Stimulated activated CD4-positive, alpha-beta T cell treated with anti-CD3 and anti-CD28 coated beads, Interleukin-1b, Interleukin-23, amount 100 ng/mL, for 24 hours (primary cell): ENCODE measurements at places on chromosomes 16 and 17.

DNA sequence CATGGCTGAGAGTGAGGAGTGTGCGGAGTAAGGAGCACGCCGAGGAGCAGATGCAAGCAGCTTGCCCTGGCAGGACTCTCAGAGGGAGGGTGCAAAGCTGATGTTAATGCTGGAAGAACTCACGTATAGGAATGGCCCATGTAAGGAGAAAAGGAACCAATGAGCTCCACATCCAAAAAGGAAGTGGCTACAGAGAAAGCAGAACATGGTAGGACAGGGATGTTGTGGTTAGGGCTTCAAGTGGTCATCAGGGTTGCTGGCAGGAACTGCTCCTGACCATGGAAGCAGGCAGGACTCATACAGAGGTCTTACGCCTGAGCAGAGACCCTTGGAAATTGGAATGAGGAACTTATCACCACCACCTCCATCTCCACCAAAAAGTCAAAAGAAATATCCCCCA, 5.2 kb downstream of the MYO1D start:
- DNase-seq, result no peak

GRCh38 chr16:53224951-53225533, 170.3 kb downstream of the CHD9 start:
- no peak for DNase-seq

DNA sequence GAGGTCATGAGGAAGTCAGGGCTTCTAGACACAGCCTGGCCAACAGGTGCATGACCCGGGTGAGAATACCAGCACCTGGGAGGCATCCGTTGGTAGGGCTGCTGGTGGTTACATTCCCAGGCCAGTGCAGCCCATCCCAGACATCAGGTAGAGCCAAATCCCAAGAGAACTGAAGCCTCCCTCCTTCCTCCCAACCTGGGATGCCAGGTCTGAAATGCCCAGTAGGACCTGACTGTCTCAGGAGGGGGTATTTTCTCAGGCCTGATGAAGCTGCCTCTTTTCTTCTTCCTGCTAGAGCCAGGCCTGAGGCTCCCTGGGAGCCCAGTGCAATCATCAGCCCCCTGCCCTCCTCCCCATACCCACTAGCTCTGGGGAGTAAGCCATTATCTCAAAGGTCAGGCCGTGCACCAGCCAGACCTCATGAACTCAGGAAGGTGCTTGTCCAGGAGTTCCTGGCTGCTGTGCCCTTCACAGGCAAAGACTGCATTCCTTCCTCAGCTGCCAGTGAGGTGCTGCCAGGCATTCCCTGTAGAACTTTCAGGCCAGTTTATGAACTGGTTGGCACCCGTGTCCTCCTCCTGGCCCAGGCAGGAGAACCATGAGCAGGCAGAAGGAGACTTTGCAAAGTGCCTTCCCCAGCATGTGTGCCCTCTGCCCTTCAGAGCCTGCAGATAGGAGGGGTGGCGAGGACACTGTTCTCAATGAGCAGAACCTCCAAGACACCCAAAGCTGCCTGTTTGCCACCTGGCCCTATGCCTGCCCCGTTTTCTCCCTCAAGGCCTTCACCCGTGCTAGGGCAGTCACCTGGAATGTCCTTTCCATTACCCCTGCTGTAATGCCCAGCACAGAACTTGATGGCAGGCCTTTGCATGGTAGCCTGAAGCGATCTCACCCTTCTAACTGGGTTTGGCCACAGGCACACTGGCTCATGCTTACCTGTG, 7.6 kb downstream of the TBX2 start:
- no peak for DNase-seq

DNA sequence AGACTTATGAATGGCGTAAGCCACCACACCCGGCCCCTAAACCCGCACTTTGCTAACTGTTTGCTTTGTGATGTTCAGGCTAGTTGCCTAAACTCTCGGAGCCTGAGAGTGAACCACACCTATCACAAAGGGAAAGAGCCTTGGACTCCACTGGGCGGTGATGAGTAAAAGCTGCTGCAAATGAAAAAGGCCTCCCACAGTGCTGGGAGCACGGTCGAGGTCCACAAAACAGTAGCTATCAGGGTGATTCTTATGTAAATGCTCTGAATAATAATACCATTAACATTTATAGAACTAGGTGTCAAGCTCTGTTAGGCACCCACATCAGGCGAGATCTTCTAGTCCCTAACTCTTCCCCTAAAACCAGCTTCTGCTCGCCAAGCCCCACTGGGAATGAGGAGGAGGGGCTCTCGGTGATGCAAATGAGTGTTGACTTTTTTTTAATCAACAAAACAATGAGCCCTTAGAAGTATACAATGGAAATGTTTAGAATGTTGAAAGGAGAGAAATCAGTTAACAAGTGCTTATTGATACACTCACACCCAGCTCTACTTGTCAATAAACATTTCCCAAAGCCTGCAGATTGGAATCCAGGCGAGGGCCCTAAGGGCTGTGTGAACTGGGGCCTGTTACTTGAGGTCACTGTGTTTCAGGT, 19.8 kb downstream of the FBRS start:
- DNase-seq, result no peak

- no peak for DNase-seq
Observed at GRCh38 chr16:4452674-4453073, 21.8 kb downstream of the NMRAL1 start.
